ENCODE measurements at places on chromosomes 16 and 17.

- peak; percentile 52 for DNase-seq
These were observed 15.0 kb downstream of the TRPV1 start for GRCh38 chr17:3594051-3594800.

DNA sequence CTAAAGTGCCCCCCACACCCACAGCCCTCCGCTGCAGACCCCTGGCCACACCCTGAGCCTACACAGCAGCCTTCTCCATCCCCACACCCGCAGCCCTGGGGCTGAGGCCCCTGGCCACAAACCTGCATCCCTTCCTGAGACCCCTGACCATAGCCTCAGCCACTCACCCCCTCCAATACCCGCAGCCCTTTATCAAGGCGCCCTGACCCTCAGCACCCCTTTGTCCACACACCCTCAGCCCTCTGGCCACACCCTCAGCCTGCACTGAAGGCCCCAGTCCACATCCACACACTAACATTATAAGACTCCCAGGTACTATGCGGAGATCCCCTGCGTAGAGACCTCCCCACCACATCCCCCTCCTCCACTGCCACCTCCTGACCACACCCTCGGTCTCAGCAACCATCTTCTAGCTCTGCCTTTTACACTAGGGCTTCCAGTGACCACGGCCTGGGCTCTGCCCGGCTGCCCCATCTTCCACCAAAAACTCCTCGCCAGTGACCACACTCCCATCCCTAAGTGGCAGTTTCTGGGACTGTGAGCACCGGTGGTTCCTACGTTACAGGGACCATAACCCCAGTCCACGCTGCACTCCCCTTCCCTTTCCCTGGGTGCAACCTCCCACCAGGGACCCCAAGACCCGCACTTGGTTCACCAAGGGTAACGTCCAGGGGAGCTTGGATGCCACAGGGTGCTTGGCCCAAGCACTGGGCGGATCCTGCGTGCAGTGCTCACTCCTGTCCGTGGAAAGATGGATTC, 818 bp downstream of the TPPP3 start:
- DNase-seq = no peak

DNA sequence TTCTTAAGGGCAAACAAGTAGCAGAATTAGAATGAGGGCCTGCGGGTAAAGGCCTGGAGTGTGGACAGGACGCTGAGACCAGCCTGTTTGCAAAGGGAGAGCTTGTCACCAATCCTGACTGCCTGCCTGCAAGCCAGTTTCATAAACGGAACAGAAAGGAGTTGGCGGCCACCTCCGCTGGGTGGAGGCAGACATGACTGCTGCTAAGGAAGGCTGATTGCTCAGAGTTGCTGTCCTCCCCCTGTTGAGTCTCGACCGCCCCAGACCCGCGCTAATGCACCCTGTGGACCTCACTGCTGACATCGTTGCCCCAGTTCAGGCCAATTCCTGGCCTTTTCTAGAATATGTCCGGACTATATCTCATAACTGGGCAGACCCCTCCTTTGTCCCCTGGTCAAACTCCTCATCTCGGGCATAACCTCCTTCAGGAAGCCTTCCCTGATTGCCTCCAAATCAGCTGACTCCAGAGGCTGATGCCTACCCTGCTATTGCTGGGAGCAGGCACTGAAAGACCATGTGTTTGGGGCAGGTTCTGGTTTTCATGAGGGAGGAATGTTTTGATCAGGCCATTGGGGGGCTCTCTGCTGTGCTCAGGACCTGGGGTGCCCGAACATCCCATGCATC, 153.0 kb upstream of the CIBAR2 start:
- DNase-seq = no peak

GRCh38 chr17:36485805-36486203, 677 bp upstream of the ZNHIT3 start:
- no peak for DNase-seq

GRCh38 chr17:54945671-54946070, 22.8 kb downstream of the COX11 start:
- no peak for DNase-seq

DNA sequence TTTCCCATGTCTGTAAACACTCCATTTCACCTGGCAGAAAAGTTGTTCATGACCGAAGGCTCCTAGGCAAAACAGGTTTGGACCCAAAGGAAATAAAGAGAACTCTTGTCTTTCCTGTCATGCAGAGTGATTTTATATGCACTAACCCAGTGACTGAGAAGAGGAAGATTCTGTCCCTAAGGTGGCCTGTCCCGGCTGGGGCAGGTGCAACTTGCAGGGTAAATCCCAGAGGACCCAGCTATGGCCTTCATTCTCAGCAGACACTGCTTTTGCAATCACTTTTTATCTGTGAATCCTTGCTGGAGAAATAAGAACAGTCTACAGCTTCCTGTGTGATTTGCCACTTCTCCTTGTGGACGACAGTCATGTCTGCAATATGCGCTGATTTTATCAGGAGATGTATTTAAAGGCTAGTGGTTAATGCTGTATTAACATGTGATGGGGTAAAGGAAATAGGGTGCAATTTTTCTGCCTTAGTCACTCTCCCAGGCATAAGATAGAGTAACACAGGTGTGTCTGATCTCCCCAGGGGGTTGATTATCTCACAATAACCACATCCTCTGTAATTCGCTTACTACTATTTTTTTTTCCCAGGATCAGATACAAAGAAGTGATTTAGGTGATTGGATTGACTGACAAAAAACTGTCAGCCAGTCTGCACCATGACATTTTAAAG, 696.8 kb upstream of the SOX9 start:
- DNase-seq = no peak

GRCh38 chr16:66044089-66044488, 322.4 kb upstream of the CDH5 start:
- DNase-seq = no peak

DNA sequence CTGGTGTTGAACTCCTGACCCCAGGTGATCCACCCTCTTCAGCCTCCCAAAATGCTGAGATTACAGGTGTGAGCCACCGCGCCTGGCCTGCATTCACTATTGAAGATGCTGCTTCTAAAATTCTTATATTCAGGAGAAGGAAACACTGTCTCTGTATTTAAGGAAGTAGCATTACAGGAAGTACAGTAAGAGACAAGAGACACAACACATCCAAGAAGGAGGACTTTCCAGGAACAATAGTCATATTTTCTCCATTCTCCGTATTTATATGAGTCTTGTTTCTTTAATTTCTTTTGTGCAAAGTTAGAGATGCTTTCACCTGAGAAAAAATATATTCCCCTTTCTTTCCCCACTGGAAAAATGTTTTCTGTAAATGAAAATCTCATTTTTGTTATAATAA, 18.3 kb upstream of the ABCA3 start:
- DNase-seq = no peak

DNA sequence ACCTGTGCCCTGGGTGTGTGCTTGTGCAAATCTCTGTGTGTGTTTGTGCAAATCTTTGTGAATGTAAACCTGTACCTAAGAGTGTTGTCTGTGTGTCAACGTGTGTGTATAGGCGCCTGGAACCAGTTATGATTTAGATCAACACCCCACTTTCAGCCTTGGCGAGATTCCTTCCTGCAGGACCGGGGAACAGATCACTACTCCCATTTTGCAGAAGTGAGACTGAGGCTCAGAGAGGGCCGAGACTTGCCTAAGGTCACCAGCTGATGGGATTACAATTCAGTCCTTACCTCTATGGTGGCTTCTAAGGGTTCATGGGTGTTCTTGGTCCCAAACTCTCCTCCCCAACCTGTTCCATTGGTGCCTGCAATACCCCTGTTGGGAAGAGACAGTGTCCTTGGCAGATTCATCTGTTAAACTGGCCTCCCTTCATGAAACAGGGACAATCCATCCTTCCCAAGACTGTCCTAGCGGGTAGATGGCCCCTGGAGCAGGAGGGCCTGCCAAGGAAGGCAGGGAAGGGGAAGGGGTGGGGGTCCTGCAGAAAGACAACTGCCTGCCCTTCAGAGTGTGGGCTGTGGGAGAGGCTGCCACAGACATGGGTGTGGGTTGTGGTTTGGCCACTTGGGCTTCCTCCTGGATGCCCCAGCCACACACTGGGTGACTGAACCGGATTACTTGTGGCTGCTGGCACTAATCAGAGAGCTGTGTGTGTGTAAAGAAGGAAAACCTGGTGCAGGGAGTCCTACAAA, 6.9 kb upstream of the MAPK7 start:
- DNase-seq = no peak

GRCh38 chr16:4246777-4247459, 5.0 kb upstream of the SRL start:
- DNase-seq = no peak

DNA sequence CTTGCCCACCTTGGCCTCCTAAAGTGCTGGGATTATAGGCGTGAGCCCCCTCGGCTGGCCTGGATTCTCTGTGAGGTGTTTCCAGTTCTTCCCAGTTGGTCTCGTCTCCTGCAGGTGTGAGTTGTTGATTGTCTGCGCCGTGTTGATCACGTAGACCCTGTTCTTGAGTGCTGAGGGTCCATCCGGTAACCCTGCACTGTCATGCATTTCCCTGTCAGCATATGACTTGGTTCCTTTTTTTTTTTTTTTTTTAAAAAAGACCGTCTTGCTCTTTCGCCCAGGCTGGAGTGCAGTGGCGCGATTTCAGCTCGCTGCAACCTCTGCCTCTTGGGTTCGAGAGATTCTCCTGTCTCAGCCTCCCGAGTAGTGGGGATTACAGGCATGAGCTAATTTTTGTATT, 17.3 kb downstream of the MGRN1 start:
- DNase-seq = no peak

DNA sequence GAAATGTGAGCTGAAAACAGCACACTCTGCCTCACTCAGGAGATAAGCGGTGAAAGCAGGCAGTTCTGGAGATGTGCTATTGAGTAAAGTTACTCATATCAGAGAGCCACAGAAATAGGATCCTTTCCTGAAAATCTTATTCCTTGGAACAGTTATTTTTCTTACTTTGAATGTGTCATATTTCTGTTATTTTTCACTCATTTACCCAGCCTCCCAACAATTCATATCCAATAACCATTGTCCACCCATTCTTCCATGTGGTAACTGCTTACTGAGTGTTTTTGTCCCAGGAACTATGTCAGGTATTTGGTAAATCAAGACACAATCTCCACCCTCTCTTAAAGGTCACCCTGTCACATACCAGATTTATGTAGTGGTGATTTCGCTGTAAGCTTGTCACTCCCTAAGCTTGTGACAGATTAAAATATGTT, 144.9 kb downstream of the PARN start:
- no peak for DNase-seq

DNA sequence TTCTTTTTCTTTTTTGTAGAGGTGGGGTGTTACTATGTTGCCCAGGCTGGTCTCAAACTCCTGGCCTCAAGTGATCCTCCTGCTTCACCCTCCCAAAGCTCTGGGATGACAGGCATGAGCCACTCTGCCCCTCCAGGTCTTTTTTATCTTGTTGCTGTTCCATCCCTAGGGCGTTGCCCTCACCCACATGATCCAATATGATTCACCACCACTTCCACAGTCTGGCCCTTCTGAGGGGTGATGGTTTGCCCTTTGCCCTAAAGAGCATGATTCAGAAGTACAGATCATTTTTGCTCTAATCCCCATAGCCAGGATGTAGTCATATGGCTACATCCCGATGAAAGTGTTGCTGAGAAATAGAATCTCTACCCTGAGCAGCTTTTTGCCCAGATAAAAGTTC, 18.8 kb downstream of the STX4 start:
- no peak for DNase-seq

GRCh38 chr16:27222249-27223225, 19.2 kb downstream of the KDM8 start:
- DNase-seq = no peak

Measured in midbrain (tissue), 1 donor.